ENCODE measurements at places on chromosomes 3 and 15. TPM values are rescaled to one million over a fixed set of nuclear protein-coding genes. Genes with fewer than 3 reads are reported as not detected.

The LMCD1 gene
- total RNA-seq: 2.2 TPM

The CHRM5 gene
- 0.47 TPM for total RNA-seq

The GABRA5 gene
- 38.1 TPM for total RNA-seq

The PRR20G gene
- total RNA-seq: not detected

The SLC51B gene
- not detected for total RNA-seq

The VPS33B gene
- 12.5 TPM for total RNA-seq

The SST gene
- total RNA-seq: 5.6 TPM

The BHLHE40 gene
- total RNA-seq: 6.6 TPM

The ARHGEF26 gene
- total RNA-seq: 9.0 TPM

The RBSN gene
- 70.8 TPM for total RNA-seq

The PIGZ gene
- total RNA-seq: 5.0 TPM

The ZNF80 gene
- not detected for total RNA-seq

The TPRG1 gene
- total RNA-seq: 0.94 TPM

The ERICH6 gene
- not detected for total RNA-seq

The CNTN6 gene
- total RNA-seq: 4.7 TPM

The GP5 gene
- not detected for total RNA-seq

The AGTR1 gene
- 2.0 TPM for total RNA-seq

The NEK10 gene
- total RNA-seq: 25.7 TPM

The IL5RA gene
- 0.78 TPM for total RNA-seq

The TEX55 gene
- not detected for total RNA-seq

The PLSCR5 gene
- total RNA-seq: not detected

The GOLGA6A gene
- not detected for total RNA-seq

The CHDH gene
- 1.4 TPM for total RNA-seq

The SI gene
- total RNA-seq: not detected

The STOML1 gene
- 23.4 TPM for total RNA-seq

The SNTN gene
- not detected for total RNA-seq

The ACTR8 gene
- total RNA-seq: 67.1 TPM

The WDR72 gene
- 0.16 TPM for total RNA-seq
